Left lung (tissue), 14 donors: ENCODE measurements at places on chromosomes 2 and 18. TPM values are rescaled to one million over a fixed set of nuclear protein-coding genes. Genes with fewer than 3 reads are reported as not detected.
A peak's percentile ranks its signal among the peaks of the same experiment; 100 is the strongest.

GRCh38 chr2:51153236-51153635, 121.3 kb upstream of the NRXN1 start:
- no peak for DNase-seq
- no peaks in the 10 kb centered on the region for H3K4me1 ChIP-seq
- H3K27ac ChIP-seq: no peak overlapping the region
- H3K4me3 ChIP-seq: no peak overlapping the region
- no peaks in the 10 kb centered on the region for H3K36me3 ChIP-seq

DNA sequence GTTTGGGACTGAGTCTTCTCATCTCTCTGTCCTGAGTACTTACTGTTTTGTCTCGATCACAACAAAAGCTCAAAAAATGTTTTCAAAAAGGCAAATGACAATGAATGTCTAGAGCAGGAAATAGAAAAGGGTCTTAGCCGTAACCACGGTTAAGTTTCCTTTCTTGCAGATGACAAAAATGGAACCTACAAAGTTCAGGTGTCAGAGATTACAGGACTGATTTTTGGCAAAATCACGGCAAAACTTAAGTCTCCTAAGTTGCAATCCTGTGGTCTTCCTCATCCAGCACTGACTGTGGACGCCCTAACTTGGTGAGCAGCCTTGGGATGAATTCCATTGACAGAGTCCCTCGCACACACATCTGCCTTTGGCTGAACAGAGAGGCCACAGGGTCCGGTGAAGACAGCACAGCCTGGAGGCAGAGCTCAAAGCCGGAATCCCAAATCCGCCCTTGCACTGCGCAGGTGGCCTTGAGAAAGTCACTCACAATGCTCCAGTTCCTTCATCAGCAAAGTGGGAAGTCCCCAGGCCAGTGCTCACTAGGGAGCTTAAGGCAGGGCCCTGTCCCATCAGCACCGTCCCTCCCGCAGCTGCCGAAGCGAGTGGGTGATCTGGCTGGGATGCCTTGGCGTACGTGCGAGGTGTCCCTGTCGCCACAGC, 55.2 kb downstream of the EIPR1 start:
- H3K4me3 ChIP-seq: no peak overlapping the region
- no peaks in the 10 kb centered on the region for H3K27me3 ChIP-seq
- H3K4me1 ChIP-seq: no peaks in the 10 kb centered on the region
- H3K27ac ChIP-seq: no peak overlapping the region

DNA sequence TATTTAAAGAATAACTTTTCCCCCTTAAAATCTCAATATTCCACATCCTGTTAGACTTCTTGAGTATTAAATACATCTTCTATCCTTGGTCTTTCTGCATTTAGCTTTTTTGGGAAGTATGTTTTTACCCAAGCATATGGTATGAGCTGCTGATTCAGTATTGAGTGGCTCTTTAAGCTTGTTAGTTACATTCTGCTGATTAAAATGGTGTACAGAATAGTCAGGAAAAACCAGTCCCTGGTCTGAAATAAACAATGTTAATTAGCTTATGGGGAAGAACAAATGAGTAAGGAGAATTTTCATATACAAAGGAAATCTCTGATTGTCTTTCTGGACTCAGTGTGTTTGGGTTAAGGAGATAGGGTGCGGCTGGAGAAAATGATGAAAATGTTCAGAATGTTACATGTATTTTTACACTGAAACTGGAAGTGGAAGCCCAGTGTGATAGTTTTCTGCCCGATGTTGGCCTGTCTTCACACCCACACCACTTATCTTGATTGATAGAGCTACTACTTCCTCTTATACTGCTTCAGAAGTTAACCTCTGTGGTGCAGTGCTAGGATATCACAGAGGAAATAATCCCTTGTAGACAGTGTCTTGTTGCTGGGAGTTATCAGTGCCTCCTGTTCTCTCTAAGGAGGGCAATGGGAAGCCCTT, 84.0 kb downstream of the MSH2 start:
- H3K27me3 ChIP-seq: no peaks in the 10 kb centered on the region
- no peak overlapping the region for H3K4me3 ChIP-seq
- H3K36me3 ChIP-seq: peaks cover 8% of the 10 kb centered on the region
- peaks cover 7% of the 10 kb centered on the region for H3K4me1 ChIP-seq
- no peak for DNase-seq
- H3K27ac ChIP-seq: no peak overlapping the region

DNA sequence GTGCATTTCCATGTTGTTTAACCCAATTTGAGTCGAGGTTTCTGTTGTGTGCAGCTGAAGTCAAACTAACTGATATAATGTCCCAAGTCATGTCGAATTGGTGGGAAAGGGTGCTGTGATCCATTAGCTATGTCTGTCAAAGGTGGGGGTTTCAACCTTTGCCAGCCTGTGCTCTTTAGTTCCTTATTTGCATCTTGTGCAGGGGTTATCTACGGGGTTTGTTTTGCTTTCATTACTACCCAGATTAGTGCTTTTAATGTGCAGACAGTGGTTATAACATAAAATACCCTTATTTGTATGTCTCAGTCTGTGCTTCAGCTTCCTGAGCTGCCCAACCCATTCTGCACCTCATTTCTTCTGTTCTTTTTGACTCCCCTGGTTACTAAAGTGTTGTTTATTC, 271.9 kb upstream of the CXCR4 start:
- DNase-seq: no peak
- no peak overlapping the region for H3K4me3 ChIP-seq
- no peaks in the 10 kb centered on the region for H3K36me3 ChIP-seq

- no peaks in the 10 kb centered on the region for H3K36me3 ChIP-seq
- no peak overlapping the region for H3K4me3 ChIP-seq
- no peaks in the 10 kb centered on the region for H3K4me1 ChIP-seq
- no peak overlapping the region for H3K27ac ChIP-seq
- H3K27me3 ChIP-seq: no peaks in the 10 kb centered on the region
These were observed 734.2 kb upstream of the CHAC2 start for GRCh38 chr2:53033411-53033810.

DNA sequence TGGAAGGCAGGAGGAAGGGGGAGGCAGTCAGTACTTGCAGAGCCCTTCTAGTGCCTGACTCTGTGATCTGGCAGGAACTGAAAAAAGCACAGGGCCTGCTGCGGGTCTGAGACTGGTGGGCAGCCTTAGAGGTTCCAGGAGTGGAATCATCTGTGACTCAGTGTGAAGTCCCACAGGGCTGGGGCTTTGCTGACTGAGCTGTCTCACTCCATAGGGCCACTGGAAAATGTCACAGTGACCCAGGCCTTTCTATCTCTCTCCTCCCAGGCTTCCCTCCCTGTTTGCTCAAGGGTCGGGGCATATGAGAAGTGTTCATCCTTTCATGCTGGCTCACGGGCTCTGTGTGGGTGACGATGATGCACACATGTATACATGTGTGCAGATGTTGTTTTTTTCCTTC, 47.1 kb upstream of the ZFP36L2 start:
- no peaks in the 10 kb centered on the region for H3K27me3 ChIP-seq
- no peak for DNase-seq
- no peak overlapping the region for H3K4me3 ChIP-seq
- H3K27ac ChIP-seq: no peak overlapping the region
- H3K36me3 ChIP-seq: no peaks in the 10 kb centered on the region

- H3K4me3 ChIP-seq: no peak overlapping the region
- no peak overlapping the region for H3K27ac ChIP-seq
- H3K4me1 ChIP-seq: no peaks in the 10 kb centered on the region
- H3K27me3 ChIP-seq: peaks cover 5% of the 10 kb centered on the region
These were observed 102.8 kb upstream of the TMEM18 start for GRCh38 chr2:780002-780401.

- peak overlapping the region; percentile 85 for H3K4me3 ChIP-seq
- peak overlapping the region; percentile 92 for H3K27ac ChIP-seq
- peaks cover 68% of the 10 kb centered on the region for H3K4me1 ChIP-seq
- no peak for DNase-seq
- H3K27me3 ChIP-seq: no peaks in the 10 kb centered on the region
These were observed 2.2 kb downstream of the B3GNT2 start for GRCh38 chr2:62197925-62198633.

GRCh38 chr2:219638217-219638947, 11.0 kb downstream of the SLC4A3 start:
- H3K4me1 ChIP-seq: no peaks in the 10 kb centered on the region
- H3K4me3 ChIP-seq: no peak overlapping the region
- peaks cover 29% of the 10 kb centered on the region for H3K27me3 ChIP-seq
- DNase-seq: no peak

GRCh38 chr2:53424902-53425301, 342.7 kb upstream of the CHAC2 start:
- no peak for DNase-seq
- H3K4me1 ChIP-seq: no peaks in the 10 kb centered on the region
- no peaks in the 10 kb centered on the region for H3K36me3 ChIP-seq
- H3K4me3 ChIP-seq: no peak overlapping the region

GRCh38 chr2:240919786-240920782, 13.9 kb downstream of the CROCC2 start:
- DNase-seq: no peak
- no peak overlapping the region for H3K27ac ChIP-seq
- peaks cover 23% of the 10 kb centered on the region for H3K27me3 ChIP-seq
- H3K4me3 ChIP-seq: no peak overlapping the region
- H3K4me1 ChIP-seq: peaks cover 6% of the 10 kb centered on the region

- no peaks in the 10 kb centered on the region for H3K27me3 ChIP-seq
- no peaks in the 10 kb centered on the region for H3K36me3 ChIP-seq
- peaks cover 8% of the 10 kb centered on the region for H3K4me1 ChIP-seq
- no peak overlapping the region for H3K4me3 ChIP-seq
- no peak overlapping the region for H3K27ac ChIP-seq
These were observed 2.4 kb upstream of the STK11IP start for GRCh38 chr2:219595256-219595655.

GRCh38 chr2:42547446-42548295, 20.8 kb upstream of the MTA3 start:
- H3K4me3 ChIP-seq: no peak overlapping the region
- no peak for DNase-seq
- H3K27me3 ChIP-seq: no peaks in the 10 kb centered on the region
- no peaks in the 10 kb centered on the region for H3K4me1 ChIP-seq
- no peaks in the 10 kb centered on the region for H3K36me3 ChIP-seq

GRCh38 chr18:48371854-48372602, 37.2 kb downstream of the ZBTB7C start:
- no peak for DNase-seq
- no peaks in the 10 kb centered on the region for H3K36me3 ChIP-seq

NEB gene
- total RNA-seq: 1.3 TPM

LYG1 gene
- total RNA-seq: 1.4 TPM

IL36RN gene
- not detected for total RNA-seq

CD8A gene
- total RNA-seq: 1.5 TPM

LRATD1 gene
- total RNA-seq: 7.1 TPM

AGPS gene
- total RNA-seq: 50.2 TPM
